NCI-H2081 (cell line): ENCODE measurements at places on chromosomes 12 and 14.

GRCh38 chr12:92978607-92979006 is 49.5 kb upstream of the EEA1 start:
- DNase-seq, result no peak

DNA sequence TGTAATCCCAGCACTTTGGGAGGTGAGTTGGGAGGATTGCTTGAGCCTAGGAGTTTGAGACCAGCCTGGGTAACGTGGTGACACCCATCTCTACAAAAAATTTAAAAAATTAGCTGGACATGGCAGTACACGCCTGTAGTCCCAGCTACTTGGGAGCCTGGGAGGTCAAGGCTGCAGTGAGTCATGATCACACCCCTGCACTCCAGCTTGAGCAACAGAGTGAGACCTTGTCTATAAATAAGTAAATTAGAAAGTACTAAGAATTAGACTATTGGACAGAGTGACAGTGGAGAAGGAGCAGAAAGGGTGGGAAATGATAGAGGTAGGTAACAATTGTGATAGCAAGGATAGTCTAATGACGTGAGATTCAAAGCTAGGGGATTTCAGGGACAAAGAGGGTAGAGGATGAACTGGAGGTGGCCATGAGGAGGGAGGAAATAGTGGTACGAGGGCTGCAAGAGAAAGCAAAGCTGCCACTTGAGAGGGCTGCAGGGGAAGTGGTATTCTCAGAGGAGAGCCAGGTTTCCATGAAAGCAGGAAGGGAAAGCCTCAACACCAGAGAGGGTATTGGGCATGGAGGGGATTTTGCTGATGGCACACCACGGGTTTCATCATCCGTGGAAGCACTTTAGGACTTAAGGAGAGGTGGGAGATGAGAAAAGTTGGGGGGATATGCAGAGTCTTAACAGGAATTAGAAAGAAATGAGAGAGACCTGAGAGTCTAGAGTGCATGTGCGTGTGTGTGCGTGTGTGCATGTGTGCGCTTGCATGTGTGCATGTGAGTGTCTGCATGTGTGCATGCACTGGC is 85.6 kb downstream of the SYNE2 start:
- DNase-seq, result no peak

DNA sequence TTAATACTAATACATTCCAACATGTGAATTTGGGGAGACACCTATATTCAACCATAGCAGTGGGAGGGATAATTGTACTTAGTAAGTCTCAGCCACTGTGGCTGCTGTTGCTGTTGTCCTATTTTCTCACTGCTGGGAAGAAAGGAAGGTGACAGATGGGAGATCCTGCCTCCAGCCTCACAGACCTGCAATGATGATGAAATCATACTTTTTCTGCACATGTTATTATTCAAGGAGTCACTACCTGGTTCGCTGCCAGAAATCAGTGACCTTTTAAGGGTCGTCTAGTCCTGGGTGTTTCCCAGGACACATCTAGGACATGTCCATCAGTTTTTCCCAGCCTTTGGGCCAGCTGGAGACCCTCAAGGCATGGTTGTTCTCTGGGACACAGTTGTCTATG is 106.2 kb upstream of the RPH3A start:
- no peak for DNase-seq

GRCh38 chr14:98035396-98035795 is 1236.6 kb downstream of the BCL11B start:
- no peak for DNase-seq

DNA sequence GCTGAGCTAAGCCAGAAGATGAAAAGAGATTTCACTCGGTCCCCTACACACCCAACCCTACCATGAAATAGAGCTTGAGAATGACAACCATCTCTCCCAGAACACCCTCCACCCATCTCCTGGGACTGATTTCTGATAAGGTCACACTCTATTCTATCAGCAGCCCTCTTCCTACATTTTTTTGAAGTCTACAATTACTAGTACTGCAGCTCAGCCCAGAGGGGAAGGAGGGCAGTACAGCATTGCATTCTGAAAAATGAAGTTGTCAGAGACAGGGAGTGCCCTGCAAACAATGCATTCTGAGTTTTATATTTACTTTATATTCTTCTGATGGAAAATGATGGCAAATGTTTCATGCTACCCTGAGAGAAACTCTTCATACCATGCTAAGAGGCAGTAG is 318.5 kb downstream of the BCAT1 start:
- no peak for DNase-seq

GRCh38 chr14:103882503-103883262 is 35.3 kb upstream of the PPP1R13B start:
- no peak for DNase-seq

DNA sequence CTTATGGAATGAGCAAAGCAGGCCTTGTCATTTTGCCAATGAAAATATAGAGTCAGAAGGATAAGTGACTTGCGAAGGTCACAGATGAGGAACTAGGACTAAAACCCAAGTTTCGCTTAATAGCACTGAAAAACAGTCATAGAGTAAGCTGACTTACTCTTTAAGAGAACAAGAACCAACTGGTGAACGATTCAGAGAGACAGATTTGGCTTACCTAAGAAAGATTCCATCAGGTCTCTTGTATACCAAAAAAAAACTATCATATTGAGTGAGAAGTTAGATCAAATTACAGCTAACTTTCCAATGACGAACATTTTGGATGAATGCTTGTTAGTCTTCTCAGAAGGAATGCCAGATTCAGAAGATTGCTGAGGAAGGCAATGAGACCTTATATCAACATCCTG is 74.2 kb downstream of the ZFC3H1 start:
- DNase-seq, result no peak

- DNase-seq, result no peak
Observed at GRCh38 chr12:94329366-94329765, 130.3 kb downstream of the CEP83 start.

GRCh38 chr12:68368327-68368726 is 36.2 kb upstream of the MDM1 start:
- no peak for DNase-seq

DNA sequence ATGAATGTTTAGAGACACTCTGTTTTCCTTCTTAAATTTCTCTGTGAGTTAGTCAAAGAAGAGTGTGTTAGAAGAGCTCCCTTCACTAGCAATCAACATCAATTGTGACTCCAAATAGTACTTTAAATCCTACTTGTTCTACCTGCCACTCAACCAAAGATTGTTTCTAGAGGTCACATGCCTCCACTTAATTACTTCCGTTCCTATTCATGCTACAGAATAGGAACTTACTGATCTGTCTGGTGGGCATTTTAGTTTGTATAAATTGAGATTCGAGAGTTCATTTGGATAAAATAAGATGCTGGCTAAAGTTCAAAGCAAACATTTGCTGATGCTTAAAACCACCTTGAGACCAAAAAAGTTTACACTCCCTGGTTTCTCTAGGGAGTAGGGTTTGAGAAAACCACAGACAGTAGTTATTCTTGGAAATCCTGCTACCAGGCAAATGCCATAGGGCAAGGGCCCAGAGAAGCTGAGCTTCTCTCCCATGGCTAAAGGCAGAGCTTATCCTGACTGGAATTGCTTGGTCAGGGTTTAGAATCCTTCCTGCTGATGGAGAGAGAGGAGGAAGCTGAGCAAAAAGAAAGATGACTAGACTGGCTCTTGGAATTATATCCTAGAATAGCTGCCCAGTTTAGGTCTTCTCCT is 389.6 kb upstream of the ATP2B1 start:
- DNase-seq, result no peak

DNA sequence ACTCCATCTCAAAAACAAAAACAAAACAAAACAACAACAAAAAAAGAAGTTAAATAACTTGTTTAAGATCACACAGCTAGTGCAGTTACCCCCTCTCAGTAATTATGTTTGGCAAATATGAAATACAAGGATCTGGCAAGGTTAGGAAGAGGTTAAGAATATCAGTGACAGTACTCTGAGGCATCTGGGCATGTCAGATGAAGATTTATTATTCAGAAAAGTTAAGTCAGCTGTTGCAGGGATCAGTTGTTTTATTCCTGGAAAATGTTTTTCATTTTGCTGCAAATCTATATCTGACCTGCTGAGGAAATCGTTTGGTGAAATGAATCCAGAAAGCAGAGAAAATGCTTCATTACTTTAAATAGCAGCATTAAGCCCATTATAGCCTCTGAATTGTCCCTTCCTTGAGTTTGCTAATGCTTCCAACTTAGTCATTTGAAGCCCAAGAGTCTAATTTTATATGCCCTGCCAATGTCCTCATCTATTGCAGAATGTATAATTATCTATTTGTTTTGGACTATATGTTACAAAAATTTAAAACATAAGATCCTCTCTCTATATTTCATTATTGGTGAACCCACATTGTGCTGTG is 8.1 kb downstream of the GPX2 start:
- no peak for DNase-seq

- no peak for DNase-seq
Observed at GRCh38 chr12:51269174-51270066, 795 bp downstream of the SMAGP start.

- no peak for DNase-seq
Observed at GRCh38 chr12:104632724-104633201, 176.0 kb downstream of the CHST11 start.

DNA sequence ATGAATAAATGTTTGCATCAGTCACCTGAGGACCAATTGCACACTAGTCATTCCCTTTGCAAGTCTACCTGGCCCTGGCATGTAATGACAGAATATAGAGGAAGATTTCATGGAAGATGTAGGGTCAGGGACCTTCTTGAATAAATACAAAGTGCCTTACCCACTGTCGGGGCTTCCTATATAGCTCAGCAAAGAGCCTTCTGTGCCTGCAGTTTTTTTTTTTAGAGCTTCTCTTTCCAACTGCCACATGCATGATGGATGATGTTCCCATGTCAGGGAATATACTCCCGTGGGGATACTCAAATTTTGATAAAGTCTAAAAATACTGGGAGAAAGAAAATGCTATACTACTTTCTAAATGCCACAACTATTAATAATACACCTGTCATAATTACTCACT is 176.7 kb downstream of the ADCK1 start:
- no peak for DNase-seq

GRCh38 chr12:57610554-57611107 is 604 bp upstream of the ARHGEF25 start:
- no peak for DNase-seq

DNA sequence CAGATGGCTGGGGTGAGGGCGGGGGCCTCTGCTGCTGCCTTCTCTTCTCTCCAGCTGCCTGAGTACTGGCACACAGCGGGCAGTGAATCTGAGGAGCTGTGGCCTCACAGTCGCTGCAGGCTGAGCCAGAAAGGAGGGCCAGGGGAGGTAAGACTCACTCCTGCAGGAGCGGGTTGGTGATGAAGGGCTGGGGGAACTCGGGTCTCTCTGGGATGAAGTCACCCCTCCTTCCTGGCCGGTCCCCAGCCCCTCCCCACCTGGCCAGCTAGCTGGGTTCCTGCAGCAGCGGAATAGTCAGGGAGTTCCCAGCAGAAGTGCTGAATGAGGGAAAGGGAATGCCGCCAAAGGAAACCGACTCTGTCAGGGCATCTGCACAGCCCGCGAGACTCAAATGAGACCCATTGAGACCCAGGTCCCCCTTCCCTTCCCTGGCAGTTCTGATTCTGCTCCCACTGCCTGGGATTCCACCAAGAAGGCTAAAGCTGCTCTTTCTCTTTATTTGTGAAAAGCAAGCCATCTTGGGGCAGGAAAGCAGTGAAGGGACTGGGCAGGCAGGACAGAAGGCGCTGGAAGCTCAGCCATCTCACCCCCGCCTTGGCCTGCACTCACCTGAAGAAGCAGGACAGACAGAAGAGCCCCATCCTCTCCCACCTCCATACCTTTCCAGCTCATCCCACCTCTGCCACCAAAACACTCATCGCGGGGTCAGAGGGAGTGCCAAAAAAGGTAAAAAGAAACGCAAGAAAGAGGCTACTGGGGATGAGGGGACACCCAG is 5.3 kb downstream of the NGB start:
- DNase-seq, result no peak

- peak; percentile 21 for DNase-seq
Observed at GRCh38 chr12:30694412-30695198, 1.1 kb downstream of the IPO8 start.
